ENCODE measurements at places on chromosomes 11 and 22.
A peak's percentile ranks its signal among the peaks of the same experiment; 100 is the strongest.

GRCh38 chr22:24112188-24112587 is 69.1 kb upstream of the SUSD2 start:
- no peak for DNase-seq

GRCh38 chr22:25772288-25772687 is 30.3 kb downstream of the MYO18B start:
- no peak for DNase-seq

DNA sequence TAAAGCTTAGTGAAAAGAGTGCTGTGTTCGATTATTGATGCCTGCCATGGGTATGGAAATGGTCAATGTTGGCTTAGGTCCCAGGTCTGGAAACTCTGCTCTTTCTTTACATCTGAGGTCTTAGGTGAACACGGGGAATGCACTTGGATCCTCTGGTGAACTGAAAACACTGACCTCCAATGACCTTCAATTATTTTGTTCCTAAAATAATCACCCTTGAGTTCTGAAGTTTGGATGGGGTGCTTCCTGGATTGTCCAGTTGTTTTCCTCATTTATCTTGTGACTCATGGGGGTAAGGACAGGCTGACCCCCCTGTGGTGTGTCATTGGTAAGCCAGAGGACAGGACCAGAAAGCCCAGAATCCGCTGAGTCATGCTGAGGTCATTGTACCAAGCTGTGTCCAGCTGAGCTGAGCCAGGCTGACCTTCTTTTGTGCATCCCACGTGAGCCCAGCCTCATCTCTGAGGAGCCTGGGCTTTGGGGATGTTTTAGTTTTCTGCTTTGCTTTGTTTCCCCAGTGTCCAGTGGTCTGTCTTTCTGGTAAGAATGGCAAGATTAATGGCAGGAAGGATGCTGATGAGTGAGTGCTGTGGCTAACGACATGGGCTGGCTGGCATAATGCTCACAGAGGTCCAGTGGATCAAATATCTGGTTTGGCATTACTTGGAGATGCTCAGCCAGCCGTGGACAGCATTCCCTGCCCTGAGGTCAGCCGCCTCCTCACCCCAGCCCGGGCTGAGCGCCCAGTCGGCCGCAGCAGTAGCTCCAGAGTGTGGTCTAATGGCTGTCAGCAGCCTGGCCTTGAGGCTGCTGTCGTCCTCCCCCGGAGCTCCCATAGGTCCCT is 35.6 kb downstream of the AMPD3 start:
- DNase-seq = peak; percentile 73

- DNase-seq = no peak
Observed at GRCh38 chr22:48396091-48396784, 1431.4 kb downstream of the BRD1 start.

DNA sequence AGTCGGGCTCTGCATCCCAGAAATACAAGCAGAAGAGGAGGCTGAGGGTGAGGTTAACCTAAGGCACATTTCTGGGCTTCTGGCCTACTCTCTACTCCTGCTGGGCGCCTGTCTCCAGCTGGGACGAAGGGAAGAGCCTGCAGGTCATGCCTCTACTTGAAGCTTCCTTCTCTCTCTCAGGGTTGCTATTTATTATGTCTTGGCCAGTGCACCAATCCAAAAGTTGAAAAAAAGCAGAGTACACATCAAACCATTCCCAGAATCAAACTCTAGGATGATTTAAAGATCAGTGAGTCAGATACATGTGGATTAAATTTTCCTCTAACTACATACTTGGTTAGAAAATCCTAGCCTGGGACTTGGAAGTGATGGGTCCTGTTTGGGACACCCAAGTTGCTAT is 60.2 kb upstream of the CDON start:
- no peak for DNase-seq

DNA sequence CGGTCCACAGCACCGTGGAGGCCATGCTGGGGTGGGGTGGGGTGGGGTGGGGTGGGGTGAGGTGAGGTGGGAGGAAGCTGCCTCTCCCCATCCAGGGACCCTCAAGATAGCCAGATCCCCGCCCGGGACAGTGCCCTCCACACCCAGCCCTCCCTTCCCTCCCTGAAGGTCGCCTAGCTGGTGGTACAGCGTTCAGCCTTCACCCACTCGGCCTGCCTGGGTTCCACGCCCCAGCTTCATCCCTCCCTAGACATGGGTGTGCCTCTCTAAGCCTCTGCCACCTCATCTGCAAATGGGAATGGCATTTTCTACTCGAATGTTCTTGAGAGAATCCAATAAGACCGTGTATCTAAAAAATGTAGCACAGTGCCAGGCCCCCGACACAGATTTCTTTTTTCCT is 17.8 kb downstream of the KCTD17 start:
- no peak for DNase-seq

DNA sequence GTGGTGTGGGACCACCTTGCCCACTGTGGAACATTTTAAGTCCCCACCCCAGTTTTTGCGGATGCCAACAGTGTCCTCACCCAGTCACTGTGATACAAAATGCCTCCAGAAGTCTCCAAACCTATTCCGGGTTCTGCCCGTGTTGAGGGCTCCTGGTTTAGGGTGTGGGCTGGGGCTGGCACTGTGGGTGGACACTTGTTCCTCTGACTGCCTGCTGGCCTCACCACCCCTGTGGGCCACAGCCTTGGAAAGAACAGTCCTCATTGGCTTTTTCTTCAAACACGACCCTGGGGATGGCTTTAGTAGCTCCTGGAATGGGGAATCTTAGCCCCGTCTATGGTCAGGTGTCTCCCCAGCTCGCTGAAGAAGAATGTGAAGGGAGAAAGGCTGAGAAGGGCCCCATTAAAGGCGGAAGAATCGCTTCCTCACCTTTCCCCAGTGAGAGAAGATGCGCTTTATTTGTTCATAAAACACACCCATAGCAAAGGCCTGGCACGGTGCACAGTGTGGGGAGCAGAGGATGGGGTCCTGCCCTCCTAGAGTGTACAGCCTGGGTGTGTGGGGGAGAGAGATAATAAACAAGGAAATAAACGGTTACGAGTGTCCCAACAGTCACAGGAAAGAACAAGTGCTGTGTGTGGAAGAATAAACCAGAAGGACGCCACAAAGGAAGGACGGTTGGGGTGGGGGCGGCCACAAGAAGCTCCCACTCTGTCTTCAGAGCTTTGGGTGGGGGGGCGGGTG is 91.6 kb upstream of the SLC22A12 start:
- DNase-seq = peak; percentile 5

- DNase-seq = no peak
Observed at GRCh38 chr22:20106205-20106848, 9.6 kb upstream of the RANBP1 start.

- no peak for DNase-seq
Observed at GRCh38 chr11:65917434-65918210, 1.2 kb downstream of the C11orf68 start.

DNA sequence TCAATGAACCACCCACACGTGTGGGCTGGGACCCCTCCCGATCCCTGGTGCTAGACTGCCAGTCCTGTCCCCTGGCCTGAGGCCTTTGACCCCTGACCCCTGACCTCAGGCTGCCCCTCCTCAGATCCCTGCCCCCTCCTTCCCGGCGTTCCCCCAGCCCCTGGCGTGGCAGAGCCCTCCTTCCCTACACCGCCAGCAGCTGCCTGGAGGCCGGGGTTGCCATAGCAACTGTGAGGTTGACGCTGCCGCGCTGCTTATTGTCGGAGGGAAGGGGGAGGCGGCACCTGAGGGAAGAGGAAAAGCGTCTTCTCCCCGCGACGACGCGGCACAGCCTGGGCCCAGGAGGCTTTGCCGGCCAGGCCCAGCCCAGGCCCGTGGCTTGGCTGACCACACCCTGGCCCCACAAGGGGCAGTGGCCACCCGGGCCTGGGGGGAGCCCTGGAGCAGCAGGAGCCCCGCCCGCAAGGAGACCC is 32.6 kb downstream of the SHANK3 start:
- DNase-seq = no peak

DNA sequence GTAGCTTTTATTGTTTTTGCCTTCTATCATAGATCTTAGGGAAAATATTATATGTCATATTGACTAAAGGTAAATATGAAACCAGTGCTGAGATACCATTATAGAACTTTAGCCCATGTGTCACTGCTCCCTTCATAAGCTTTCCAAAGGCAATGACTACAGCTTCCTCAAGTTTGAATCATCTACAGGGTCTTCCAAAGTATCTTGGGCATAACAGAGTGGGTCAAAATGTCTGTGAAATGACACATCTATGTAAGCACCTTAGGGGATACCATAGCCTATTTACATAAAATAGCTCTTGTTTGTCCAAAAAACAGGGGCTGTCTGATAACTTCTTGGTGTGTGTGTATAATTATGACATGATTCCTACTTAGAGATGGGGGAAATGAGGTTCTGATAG is 52.5 kb downstream of the RELT start:
- DNase-seq = no peak

DNA sequence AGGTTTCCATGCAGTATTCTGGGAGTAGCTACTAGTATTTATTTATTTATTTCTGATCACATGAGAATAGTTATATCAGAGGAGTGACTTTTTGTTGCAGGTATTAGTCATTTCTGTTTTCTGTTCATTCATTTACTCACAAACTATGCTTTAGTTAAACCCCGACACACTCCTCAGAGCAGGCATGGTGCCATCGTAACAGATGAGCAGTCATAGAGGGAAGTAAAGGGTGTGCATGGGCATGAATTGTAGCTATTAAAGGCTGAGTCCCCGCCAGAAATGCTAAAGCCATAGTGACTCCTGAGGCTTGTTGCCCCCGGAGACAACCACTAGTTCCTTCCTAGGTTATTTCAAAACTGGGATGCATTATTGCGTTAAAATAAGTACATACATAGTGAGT is 10.6 kb downstream of the JHY start:
- DNase-seq = peak; percentile 5

DNA sequence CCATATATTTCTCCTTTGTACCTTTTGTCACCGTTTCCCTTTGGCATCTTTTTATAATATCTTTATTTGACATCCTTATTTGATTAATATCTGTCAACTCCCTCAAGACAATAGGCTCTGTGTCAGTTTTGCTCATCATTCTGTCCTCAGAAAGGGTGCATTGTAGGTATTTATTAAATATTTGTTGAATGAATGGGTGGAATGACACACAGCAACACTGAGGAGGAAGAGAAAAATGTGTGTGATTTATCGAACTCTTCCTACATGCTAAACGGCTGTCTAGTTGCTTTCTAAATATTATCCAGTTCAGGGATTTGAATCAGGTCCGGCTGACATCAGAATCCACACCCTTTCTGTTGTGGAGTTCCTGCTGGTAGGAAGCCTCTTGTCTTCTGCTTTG is 98.2 kb downstream of the NAV2 start:
- DNase-seq = no peak

GRCh38 chr11:113781682-113782081 is 2.1 kb downstream of the CLDN25 start:
- DNase-seq = no peak

DNA sequence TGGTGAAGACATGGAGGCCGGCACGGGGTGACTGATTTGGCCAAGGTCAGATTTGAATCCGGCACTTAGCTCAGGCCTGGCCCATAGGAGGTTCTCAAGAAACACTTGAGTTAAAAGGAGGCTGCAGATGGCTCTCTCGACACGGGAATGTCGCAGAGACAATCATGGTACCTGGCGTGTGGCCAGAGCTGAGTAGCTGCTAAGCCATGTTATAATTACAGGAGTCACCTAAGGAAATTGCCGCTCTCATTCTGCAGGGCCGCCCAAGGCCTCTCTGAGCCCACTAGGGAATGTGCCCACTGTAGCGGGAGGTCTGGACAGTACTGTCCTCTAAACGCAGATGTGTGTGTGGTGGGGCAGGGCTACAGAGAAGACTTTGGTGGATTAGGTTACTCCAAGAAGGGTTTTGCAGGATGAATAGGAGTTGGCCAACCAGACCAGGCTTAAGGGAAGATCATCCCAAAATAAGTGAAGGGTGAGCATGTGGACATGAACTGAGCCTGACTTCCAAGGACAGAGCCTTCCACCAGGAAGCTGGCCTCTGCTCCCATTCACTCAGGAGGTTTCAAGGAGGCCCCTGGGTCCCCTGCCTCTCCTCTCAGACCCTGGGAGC is 19.3 kb upstream of the PRR5 start:
- no peak for DNase-seq

GRCh38 chr11:125374398-125374797 is 121.7 kb downstream of the FEZ1 start:
- no peak for DNase-seq

GRCh38 chr11:48109046-48109666 is 107.5 kb upstream of the OR4B1 start:
- peak; percentile 43 for DNase-seq

DNA sequence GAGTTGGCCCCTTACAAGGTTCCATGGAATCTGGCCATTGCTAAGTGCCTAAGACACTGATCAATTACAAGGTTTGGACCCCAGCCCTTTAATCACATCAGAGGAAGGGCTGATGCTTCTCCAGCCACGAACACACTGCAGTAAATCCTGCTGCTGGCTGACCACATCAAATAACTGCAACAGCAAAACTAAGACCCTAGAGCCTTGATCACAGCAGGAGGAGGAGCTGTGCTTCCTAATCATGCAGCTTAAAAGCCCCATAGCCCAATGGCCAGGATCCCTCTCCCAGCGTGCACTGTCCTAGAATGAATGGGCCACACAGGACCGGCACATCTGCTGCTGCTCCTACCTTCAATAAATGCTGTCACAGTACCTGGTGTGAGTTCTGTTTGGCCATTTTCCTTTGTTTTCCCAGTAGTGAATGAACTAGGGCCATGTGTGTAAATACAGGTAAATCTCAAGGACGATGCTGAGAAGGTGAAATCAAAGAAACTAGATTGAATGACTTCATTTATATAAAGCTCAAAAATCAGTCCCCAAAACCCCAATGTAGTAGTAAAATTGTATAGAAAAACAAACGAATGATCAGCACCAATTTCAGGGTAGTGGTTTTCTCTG is 12.7 kb downstream of the ZP1 start:
- DNase-seq = no peak

- DNase-seq = peak; percentile 61
Observed at GRCh38 chr11:13216019-13216710, 61.4 kb upstream of the BMAL1 start.

- DNase-seq = no peak
Observed at GRCh38 chr11:99814738-99815137, 794.0 kb downstream of the CNTN5 start.

- DNase-seq = no peak
Observed at GRCh38 chr11:6405846-6406245, 13.0 kb downstream of the APBB1 start.

- no peak for DNase-seq
Observed at GRCh38 chr22:21606775-21607174, 23.0 kb downstream of the YDJC start.

DNA sequence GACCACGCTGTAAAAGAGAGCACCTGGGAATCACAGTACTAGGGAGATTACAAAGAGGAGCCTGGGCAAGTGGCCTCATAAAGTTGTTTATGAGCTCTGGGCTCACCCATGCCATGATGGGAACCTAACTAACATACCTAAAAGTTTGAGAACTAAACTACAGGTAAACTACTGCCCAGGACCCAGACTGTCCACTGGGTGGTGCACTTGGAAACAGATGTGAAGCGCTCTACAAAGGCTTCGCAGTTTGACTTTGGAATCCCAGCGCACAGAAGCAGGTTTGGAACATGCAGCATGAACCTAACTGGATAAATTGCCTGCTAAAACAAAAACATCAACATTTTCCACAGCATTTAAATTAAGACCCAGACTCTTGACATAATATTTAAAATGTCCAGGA is 418.6 kb downstream of the FAM181B start:
- no peak for DNase-seq

Data from inflammatory macrophage treated with lipopolysaccharide for 1 hour (primary cell).